Diencephalon (tissue), 1 donor: ENCODE measurements at places on chromosomes 5 and 9. TPM values are rescaled to one million over a fixed set of nuclear protein-coding genes. Genes with fewer than 3 reads are reported as not detected.

Gene KCTD16
- 51.0 TPM for total RNA-seq

Gene PCDHGA12
- total RNA-seq: 7.4 TPM

Gene LEAP2
- total RNA-seq: 1.2 TPM

Gene AK8
- total RNA-seq: 3.5 TPM

Gene SNX24
- total RNA-seq: 27.2 TPM

Gene SETD9
- total RNA-seq: 4.8 TPM

Gene IRX2
- 5.1 TPM for total RNA-seq

Gene NDOR1
- 3.9 TPM for total RNA-seq

Gene PTPDC1
- 21.0 TPM for total RNA-seq

Gene CDX1
- total RNA-seq: not detected

Gene ADRB2
- total RNA-seq: 2.1 TPM

Gene TRIM36
- 102 TPM for total RNA-seq

Gene TMEM167A
- 197 TPM for total RNA-seq

Gene ITK
- 0.23 TPM for total RNA-seq

Gene AFF4
- 86.7 TPM for total RNA-seq

Gene NEUROG1
- total RNA-seq: not detected

Gene MARCHF11
- 12.9 TPM for total RNA-seq

Gene PCDHB4
- 5.3 TPM for total RNA-seq

Gene CTXN3
- total RNA-seq: 8.5 TPM

Gene NEURL1B
- 26.8 TPM for total RNA-seq

Gene SLC23A1
- 0.69 TPM for total RNA-seq

Gene TEK
- total RNA-seq: 10.6 TPM

Gene GRM6
- total RNA-seq: 0.23 TPM

Gene TMC1
- 0.46 TPM for total RNA-seq

Gene KYAT1
- total RNA-seq: 9.0 TPM

Gene SH3PXD2B
- 27.0 TPM for total RNA-seq

Gene ITGA1
- total RNA-seq: 12.5 TPM

Gene RCL1
- 22.1 TPM for total RNA-seq

Gene OTP
- 3.2 TPM for total RNA-seq

Gene SLC46A2
- total RNA-seq: not detected

Gene MARCOL
- not detected for total RNA-seq

Gene GADD45G
- 8.8 TPM for total RNA-seq

Gene ANKRD18A
- total RNA-seq: 11.3 TPM

Gene SPATA31D4
- total RNA-seq: not detected

Gene CD14
- 12.9 TPM for total RNA-seq

Gene BHMT2
- 1.2 TPM for total RNA-seq

Gene RNF180
- 110 TPM for total RNA-seq

Gene EIF4E1B
- total RNA-seq: 0.46 TPM

Gene CDH9
- total RNA-seq: 57.4 TPM

Gene OR13D1
- total RNA-seq: not detected

Gene NCS1
- total RNA-seq: 259 TPM

Gene IFNA1
- not detected for total RNA-seq

Gene TUT7
- total RNA-seq: 34.1 TPM

Gene CDC20B
- total RNA-seq: 1.6 TPM

Gene TPPP
- 27.5 TPM for total RNA-seq

Gene IL3
- total RNA-seq: not detected
